ENCODE measurements at places on chromosomes 16 and 17. TPM values are rescaled to one million over a fixed set of nuclear protein-coding genes. Genes with fewer than 3 reads are reported as not detected.

CHST5 gene
- total RNA-seq: 0.71 TPM

PRRT2 gene
- 1.6 TPM for total RNA-seq

FSCN2 gene
- 0.33 TPM for total RNA-seq

- DNase-seq: no peak
Measured at GRCh38 chr17:63780507-63780906, 6.5 kb downstream of the DDX42 start.

PDPR gene
- total RNA-seq: 34.6 TPM

TOX3 gene
- total RNA-seq: not detected

LDAF1 gene
- 5.1 TPM for total RNA-seq

- DNase-seq: no peak
Measured at GRCh38 chr16:3050487-3050886, 4.1 kb downstream of the MMP25 start.

DNA sequence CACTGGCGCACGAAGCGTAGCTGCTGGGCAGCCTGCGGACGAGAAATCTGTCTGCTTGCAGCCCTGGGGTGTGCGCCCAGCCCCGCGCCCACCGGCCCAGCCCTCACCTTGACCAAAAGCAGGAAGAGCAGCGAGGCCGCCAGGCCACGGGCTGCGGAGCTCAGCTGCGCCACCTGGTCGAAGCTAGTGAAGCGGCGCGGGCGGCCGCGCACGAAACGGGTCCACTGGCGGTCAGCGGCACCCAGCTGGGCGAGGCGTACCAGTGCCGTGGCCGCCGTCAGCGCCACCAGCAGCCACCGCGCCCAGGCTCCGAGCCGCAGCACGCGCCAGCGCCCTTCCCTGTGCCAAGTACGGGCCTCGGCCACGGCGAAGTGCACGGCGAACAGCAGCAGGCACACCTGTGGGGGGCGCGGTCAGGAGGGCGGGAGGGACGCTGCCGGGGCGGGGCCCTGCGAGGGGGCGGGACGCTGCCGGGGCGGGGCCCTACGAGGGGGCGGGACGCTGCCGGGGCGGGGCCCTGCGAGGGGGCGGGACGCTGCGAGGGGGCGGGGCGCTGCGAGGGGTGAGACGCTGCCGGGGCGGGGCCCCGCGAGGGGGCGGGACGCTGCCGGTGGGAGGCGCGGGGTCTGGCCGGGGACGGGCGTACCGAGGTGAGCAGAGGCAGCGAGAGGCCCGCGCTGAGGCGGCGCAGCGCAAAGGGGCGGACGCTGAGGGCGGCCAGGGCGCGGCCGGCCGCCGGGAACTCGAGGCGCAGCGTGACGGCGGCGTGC lies 43.2 kb downstream of the TSC2 start:
- no peak for DNase-seq

DNA sequence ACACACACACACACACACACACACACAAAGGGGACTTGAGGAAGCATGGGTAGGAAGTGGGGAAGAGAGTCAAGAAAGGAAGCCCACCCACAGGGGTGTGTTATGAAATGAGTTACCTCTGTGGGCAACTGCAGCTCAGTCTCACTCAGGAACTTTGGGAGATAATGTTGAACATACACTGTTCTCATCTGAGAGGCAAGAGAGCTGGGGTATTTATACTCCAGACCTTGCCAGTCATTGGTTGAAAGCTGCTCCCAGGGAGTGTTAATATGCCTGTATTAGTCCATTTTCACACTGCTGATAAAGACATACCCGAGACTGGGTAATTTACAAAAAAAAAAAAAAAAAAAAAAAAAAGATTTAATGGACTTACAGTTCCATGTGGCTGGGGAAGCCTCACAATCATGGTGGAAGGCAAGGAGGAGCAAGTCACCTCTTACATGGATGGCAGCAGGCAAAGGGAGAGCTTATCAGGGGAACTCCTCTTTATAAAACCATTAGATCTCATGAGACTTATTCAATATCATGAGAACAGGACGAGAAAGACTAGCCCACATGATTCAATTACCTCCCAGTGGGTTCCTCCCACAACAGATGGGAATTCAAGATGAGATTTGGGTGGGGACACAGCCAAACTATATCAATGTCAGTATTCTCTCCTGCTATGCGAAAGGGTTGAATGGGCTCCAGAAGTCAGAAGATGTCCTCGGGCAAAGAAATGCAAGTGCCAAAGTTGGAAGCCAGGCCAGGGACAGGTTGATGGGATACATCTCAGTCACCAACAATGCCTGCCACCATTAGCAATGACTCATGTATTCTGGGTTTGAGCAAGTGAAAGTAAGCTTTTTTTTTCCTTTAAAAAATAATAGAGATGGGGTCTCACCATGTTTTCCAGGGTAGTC lies 270.5 kb downstream of the MRTFB start:
- no peak for DNase-seq

DNA sequence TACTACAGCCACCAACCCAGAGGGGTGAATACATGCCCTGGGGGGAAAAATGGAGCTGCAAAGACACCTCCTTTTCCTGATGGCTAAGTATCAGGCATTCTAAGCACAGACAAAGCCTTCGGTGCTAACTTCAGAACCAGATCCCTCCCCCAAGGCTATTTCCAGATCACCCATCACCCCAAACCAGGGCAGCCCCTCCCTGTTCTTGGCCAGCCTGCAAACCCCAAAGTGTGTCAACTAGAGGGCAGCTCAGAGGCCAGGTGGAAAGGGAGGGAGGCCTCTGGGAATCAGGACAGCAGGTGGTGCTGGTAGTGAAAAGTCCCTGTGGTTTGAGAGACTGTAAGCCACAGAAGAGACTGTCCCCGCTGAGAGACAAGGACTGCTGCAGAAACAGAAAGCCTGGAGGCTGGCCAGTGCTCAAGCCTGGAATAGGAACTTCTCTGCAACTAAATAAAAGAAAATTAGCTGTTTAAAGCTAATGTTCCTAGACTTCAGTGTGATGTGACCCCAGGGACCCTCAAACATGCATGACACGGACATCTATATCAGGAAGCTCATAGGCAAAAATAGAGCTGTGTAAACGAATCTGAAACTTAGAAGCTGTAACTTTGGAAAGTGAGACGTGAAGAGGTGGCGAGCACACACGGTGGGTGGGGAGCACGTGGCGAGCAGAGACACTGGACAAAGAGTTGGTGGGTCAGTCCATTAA lies 9.1 kb downstream of the TUBG1 start:
- DNase-seq: no peak
